ENCODE measurements at places on chromosomes 3 and 15. TPM values are rescaled to one million over a fixed set of nuclear protein-coding genes. Genes with fewer than 3 reads are reported as not detected.

OR5K1 gene
- not detected for polyA plus RNA-seq

GRCh38 chr3:46896386-46896785 lies 18.9 kb downstream of the PTH1R start:
- no peak for DNase-seq

DNA sequence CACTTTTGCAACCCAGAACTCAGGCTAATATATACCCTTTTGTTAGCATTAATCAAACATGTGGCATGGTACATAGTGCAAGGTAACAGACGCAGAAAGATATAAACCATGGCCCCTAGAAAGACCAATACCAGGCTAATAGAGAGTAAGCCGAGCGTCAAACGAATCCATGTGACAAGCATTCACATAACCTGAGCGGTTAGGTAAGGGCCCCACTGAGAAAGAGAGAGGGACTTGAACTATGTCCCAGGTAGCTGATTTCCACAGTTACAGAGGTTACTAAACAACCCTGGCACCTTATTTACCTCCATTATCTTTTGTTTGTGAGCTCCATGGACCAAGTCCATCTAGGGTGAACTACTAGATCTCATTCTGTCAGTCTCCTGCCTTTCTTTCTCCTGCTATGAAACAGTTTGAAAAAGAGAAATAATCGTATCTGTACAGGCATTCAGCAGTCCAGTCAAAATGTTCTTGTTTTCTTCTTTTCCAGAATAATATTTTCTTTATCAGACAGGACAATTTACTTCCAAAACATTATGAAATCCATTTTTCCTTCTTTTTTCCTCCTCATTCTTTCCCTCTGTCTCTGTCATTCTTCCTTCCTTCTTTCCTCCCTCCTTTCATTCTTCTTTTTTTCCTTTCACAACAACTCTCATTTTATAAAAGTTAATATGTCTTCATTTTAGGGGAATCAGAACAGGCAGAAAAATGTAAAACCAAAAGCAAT lies 30.5 kb upstream of the TNFSF10 start:
- no peak for DNase-seq

- DNase-seq: no peak
Observed at GRCh38 chr3:18751514-18751913, 326.4 kb upstream of the SATB1 start.

All from testis (tissue), 5 donors.